Lung (tissue), 17 donors: ENCODE measurements at places on chromosomes 3 and 15. TPM values are rescaled to one million over a fixed set of nuclear protein-coding genes. Genes with fewer than 3 reads are reported as not detected.

HTR3E gene
- not detected for total RNA-seq

EPHB1 gene
- total RNA-seq: 2.1 TPM

CASR gene
- total RNA-seq: not detected

CD96 gene
- 3.1 TPM for total RNA-seq

TGM4 gene
- not detected for total RNA-seq

GRCh38 chr15:69414701-69415167, 585 bp downstream of the KIF23 start:
- no peaks in the 10 kb centered on the region for H3K27me3 ChIP-seq
- H3K36me3 ChIP-seq: peaks cover 5% of the 10 kb centered on the region
- DNase-seq: peak; percentile 82

- no peaks in the 10 kb centered on the region for H3K36me3 ChIP-seq
- no peak for DNase-seq
- no peaks in the 10 kb centered on the region for H3K27me3 ChIP-seq
- no peak overlapping the region for H3K4me3 ChIP-seq
- H3K4me1 ChIP-seq: no peaks in the 10 kb centered on the region
Observed at GRCh38 chr15:88537591-88538317, 8.7 kb downstream of the DET1 start.

- DNase-seq: no peak
- H3K27me3 ChIP-seq: no peaks in the 10 kb centered on the region
- H3K4me3 ChIP-seq: no peak overlapping the region
Observed at GRCh38 chr3:24472358-24472757, 22.3 kb downstream of the THRB start.

- H3K4me3 ChIP-seq: no peak overlapping the region
- DNase-seq: no peak
Observed at GRCh38 chr3:40333416-40333815, 23.9 kb downstream of the EIF1B start.

- no peaks in the 10 kb centered on the region for H3K4me1 ChIP-seq
- no peak overlapping the region for H3K27ac ChIP-seq
- no peaks in the 10 kb centered on the region for H3K36me3 ChIP-seq
- peaks cover 12% of the 10 kb centered on the region for H3K27me3 ChIP-seq
Observed at GRCh38 chr3:184543843-184544512, 17.6 kb upstream of the EPHB3 start.

GRCh38 chr15:98650417-98651035, 2.2 kb downstream of the IGF1R start:
- peak overlapping the region; percentile 94 for H3K4me3 ChIP-seq
- no peaks in the 10 kb centered on the region for H3K36me3 ChIP-seq
- H3K27me3 ChIP-seq: no peaks in the 10 kb centered on the region
- DNase-seq: peak; percentile 77
- peaks cover 6% of the 10 kb centered on the region for H3K4me1 ChIP-seq

- H3K27ac ChIP-seq: peak overlapping the region; percentile 26
- no peak for DNase-seq
- no peaks in the 10 kb centered on the region for H3K36me3 ChIP-seq
- H3K27me3 ChIP-seq: no peaks in the 10 kb centered on the region
- peaks cover 42% of the 10 kb centered on the region for H3K4me1 ChIP-seq
Observed at GRCh38 chr15:101242160-101242998, 9.5 kb downstream of the CHSY1 start.

DNA sequence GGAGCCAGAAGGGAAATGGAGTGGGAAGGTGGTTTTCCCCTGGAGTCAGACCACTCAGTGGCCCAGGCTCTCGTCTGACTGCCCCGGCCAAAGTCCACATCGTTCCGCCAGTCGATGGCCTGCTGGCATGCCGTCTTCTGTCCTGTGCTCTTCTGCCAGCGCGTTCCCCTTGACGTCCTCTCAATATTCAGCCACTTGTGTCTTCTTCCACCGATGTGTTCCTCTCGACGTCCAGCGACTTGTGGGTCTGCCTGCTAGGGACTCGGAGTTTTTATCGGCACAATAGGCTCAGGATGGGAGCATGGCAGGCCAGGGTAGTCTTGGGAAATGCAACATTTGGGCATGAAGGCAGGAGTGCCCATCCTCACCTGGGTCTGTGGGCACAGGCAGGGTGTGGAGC, 542.5 kb upstream of the LMCD1 start:
- H3K36me3 ChIP-seq: no peaks in the 10 kb centered on the region
- no peak overlapping the region for H3K4me3 ChIP-seq
- H3K27ac ChIP-seq: no peak overlapping the region
- no peaks in the 10 kb centered on the region for H3K27me3 ChIP-seq
- DNase-seq: no peak

DNA sequence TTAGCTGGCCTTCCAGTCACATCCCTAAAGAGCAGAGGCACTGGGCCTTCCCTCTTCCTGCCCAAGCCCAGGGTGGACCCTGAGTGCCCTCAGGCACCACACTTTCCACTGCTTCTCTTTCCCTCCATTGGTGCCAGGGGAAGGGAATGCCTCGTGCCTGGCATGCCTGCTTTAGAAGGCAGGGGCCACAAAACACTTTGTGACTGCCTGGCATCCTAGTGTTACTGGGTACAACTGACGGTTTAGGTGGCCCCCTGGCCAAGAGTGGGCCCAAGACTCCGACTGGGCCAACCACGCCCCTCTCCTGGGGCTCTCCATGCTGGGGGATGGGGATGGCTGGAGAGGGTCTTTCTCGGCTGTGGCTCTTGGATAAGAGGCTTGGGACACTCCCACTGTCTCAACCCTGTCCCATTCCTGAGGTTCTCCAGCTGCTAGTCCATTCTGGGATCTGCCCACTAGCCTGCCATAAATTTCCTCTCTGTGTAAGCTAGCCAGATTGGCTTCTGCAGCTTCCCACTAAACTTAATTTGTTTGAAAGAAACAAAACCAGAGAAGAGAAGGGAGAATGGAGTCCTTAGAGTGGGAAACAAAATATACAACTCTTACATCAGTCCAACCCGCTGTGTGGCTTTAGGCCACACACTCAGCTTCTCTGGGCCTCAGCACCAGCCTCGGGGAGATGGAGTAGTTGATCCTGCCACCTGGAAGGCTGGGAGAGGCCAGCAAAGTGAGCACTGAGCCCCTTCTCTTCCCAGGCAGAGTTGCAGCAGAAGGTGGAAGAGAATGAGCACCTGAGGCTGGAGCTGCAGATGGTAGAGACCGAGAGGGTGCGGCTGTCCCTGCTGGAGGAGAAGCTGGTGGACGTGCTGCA, 24.1 kb upstream of the GP9 start:
- H3K27me3 ChIP-seq: no peaks in the 10 kb centered on the region
- H3K4me1 ChIP-seq: no peaks in the 10 kb centered on the region
- peaks cover 4% of the 10 kb centered on the region for H3K36me3 ChIP-seq

- H3K36me3 ChIP-seq: no peaks in the 10 kb centered on the region
- H3K27me3 ChIP-seq: no peaks in the 10 kb centered on the region
- no peak overlapping the region for H3K27ac ChIP-seq
- H3K4me3 ChIP-seq: no peak overlapping the region
- peaks cover 9% of the 10 kb centered on the region for H3K4me1 ChIP-seq
Observed at GRCh38 chr3:117695321-117695720, 985.7 kb downstream of the TUSC7 start.

DNA sequence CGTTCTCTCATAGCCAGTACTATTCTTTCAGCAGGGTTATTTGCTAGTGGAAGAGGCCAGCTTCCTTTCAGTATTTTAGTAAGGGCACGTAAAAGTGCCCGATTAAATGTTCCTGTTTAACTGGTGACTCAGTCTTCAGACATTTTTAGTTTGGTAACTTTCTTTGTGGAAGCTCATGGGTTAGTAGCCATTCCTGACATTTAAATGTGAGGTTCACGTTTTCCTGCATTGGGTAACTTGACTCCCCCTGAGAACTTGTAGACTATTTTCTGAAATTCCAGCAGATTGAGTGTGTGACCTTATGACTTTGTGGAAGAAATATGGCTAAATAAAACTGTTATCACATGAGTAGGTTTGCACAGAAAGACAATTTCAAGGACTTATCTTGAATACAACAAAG, 16.9 kb downstream of the ABHD2 start:
- DNase-seq: no peak
- peak overlapping the region; percentile 74 for H3K27ac ChIP-seq
- no peak overlapping the region for H3K4me3 ChIP-seq

DNA sequence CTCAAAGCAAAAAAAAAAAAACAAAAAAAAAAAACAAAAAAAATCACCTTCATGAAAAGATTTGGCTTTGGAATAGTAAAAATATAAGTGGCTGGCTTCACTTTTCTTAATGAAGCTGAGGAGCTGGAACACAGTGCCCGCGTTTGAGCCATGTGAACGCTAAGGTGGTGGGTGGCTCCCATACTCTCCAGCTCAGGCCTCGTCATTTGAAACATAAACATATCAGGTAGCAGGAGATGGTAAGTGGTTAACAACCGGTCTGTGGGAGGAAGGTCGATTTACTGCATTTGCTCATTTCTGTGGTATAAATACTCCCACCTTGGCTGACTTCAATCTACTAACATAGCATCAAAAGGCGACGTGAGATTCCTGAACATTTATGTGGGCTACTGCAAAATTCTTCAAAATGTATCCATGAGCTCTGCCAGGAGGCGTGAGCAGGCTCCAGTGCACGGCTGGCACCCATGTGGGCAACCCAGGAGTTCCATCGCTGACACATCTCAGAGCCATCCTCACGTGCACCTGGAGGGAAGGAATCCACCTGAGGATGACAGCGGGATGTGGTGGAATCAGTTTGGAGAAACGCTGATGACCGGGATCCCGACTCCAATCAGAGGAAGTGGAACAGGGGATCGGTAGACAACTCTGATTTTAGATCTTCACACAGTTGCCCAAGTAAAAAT, 157.6 kb downstream of the ATP10A start:
- H3K4me3 ChIP-seq: no peak overlapping the region
- H3K27me3 ChIP-seq: no peaks in the 10 kb centered on the region
- no peaks in the 10 kb centered on the region for H3K4me1 ChIP-seq
- no peak for DNase-seq
- H3K27ac ChIP-seq: no peak overlapping the region
- no peaks in the 10 kb centered on the region for H3K36me3 ChIP-seq
